Smooth muscle cell of bladder (primary cell): ENCODE measurements at places on chromosomes 2 and 18. TPM values are rescaled to one million over a fixed set of nuclear protein-coding genes. Genes with fewer than 3 reads are reported as not detected.

The GNLY gene
- not detected in 2 replicates for total RNA-seq

The REG3G gene
- not detected in 2 replicates for total RNA-seq

The STARD6 gene
- not detected in 2 replicates for total RNA-seq

The PLEKHB2 gene
- total RNA-seq: 53.8 and 60.0 TPM in 2 replicates
